Right cardiac atrium (tissue), 5 donors: ENCODE measurements at places on chromosomes 7 and 10. TPM values are rescaled to one million over a fixed set of nuclear protein-coding genes. Genes with fewer than 3 reads are reported as not detected.
A peak's percentile ranks its signal among the peaks of the same experiment; 100 is the strongest.

Gene GATA3
- 1.4 TPM for polyA plus RNA-seq

Gene BAG3
- 134 TPM for polyA plus RNA-seq

DNA sequence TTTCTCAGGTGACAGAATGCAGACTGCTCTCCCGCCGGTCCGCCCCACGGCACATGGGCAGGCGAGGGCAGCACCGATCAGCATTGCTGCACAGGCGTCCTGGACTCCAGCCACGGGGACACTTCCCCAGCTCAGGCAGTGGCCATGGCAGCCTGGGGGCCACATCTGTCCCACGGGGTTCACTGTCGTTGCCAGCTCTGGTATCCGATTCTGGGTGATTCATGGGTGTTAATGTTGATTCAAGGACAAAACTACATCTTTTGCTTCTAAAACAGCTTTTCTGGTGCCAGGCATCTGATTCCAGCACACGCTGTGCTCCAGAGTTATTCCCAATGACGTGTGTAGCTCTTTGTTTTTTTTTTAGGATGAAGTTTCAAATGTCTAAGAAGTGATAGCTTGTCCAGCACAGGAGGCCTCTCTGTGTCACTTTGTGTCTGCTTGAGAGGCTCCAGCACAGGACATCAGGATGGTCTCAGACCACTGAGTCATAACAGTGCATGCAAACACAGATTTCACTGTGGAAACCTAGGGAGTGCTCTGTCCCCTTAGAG is 218.0 kb downstream of the WDR37 start:
- no peak for DNase-seq

- DNase-seq, result no peak
Measured at GRCh38 chr10:110812583-110812982, 59.1 kb upstream of the PDCD4 start.

DNA sequence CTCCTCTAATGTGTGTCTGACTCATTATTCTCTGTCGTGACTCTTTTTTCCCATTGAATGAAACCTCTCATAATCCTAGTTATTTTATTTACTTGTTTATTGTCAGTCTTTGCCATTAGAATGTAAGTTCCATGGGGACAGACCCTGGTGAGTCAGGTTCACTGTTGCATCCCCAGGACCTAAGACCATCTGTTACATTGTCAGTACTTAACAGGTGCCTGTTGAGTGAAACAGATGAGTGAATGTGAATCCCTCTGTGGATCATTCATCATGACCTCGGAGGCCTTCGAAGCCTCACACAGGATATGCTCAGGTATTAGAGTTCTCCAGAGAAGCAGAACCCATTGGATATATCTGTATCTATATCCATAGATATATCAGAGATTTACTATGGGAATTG is 120.1 kb downstream of the PFKFB3 start:
- DNase-seq, result no peak

- DNase-seq, result peak; percentile 81
Measured at GRCh38 chr10:69684020-69684980, 54.3 kb downstream of the FAM241B start.

DNA sequence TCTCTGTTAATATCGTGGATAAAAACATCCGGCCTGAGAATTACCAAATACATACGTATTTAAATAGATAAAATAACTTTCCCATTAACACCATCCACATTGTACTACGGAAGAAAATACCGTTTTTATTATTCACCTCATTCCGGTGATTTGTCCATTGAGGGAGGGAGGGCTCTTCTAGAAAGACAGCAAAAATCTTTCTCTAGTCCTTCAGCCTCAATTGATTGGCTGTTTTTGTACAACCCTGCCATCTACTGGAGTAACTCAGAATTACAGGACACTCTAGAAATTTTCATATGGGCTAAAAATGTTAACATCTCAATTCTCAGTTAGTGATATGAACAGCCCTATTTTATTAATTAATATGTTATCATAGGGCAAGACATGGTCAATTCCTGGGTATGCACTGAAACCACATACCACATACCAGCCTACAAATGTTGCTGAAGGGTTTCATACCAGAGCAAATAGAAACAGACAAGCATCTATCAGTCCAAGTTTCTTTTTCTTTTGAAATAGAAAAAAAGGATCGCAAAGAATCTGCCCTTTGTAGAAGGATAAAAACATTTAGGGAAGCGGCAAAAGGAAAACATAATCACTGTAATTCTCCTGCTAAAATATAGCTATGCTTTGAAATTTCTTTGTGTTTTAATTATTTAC is 55.8 kb upstream of the CDCA7L start:
- no peak for DNase-seq

Gene RADIL
- 4.7 TPM for polyA plus RNA-seq

Gene STRIP2
- 7.1 TPM for polyA plus RNA-seq

Gene APBB1IP
- polyA plus RNA-seq, result 2.8 TPM

- DNase-seq, result no peak
Measured at GRCh38 chr10:52198540-52198939, 115.5 kb upstream of the DKK1 start.

DNA sequence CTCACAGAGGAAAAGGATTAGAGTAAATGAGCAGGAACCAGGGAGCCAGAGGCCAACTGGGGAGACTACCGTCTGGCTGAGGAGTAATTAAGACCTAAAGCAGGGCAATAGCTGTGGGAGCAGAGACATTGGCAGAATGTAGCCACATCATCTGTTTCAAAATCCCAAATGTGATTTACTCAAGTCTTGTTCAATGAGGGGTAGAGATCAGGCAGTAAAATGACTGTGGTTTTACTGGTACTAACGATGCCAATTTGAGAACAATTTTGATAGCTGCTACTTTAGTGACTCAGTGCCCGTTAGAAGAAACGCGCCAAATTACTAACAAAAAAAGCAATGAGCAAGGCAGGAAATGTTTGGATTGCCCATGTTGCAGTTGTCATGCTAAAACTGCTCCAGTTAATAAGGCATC is 12.7 kb upstream of the MIOS start:
- DNase-seq, result no peak

DNA sequence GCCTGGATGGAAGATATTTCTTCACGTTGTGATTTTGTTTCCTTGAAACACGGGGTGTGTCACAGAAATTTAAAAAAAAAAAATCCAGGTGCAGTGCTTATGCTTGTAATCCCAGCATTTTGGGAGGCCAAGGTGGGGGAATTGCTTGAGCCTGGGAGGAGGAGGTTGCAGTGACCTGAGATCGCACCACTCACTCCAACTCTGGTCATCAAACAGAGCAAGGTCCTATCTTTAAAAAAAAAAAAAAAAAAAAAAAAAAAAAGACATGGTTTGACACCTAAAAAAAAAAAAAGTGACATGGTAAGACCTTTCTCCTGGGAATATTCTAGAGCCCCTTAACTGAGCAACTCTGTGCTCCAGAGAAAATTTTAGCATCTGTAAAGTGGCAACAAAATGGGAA is 9.0 kb upstream of the LRRC4 start:
- no peak for DNase-seq
